Spinal cord (tissue), 10 donors: ENCODE measurements at places on chromosomes 5 and 9. TPM values are rescaled to one million over a fixed set of nuclear protein-coding genes. Genes with fewer than 3 reads are reported as not detected.
A peak's percentile ranks its signal among the peaks of the same experiment; 100 is the strongest.

ANKRD31 gene
- 0.51 TPM for polyA plus RNA-seq

DNA sequence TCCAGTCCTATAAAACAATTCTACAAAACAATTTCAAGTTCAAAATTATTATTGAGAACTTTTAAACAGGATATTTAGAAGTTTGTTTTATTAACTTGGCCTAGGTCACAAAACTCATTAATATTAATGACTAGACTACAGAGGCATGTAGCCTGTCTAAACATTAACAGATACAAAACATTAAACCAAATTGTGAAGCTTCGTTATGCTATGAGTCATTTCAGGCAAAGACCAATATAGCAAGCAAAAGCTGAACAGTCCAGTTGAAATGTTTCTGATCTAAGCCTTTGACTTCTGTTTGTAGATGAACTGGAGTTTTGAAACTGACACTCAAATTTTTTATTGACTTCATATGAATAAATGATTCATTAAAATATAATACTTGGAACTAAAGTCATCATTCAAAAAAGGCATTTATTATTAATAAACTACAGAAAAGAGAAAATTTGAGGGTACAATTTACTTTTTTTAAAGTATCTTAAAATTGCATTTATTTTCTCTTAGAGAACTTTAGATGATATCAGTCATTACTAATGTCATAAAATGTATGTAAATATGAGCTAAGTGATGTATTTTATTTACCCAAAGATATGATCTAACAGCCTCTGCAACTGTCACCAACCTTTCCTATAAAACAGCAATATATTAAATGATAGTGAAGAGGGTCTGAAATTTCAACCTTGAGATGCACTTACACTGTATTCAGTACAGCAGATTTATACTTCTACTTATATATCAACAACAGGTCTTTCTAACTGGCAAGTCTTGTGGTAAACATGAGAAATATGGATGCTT is 188.8 kb downstream of the COMMD10 start:
- no peak for DNase-seq

RAD50 gene
- 22.0 TPM for polyA plus RNA-seq

DNA sequence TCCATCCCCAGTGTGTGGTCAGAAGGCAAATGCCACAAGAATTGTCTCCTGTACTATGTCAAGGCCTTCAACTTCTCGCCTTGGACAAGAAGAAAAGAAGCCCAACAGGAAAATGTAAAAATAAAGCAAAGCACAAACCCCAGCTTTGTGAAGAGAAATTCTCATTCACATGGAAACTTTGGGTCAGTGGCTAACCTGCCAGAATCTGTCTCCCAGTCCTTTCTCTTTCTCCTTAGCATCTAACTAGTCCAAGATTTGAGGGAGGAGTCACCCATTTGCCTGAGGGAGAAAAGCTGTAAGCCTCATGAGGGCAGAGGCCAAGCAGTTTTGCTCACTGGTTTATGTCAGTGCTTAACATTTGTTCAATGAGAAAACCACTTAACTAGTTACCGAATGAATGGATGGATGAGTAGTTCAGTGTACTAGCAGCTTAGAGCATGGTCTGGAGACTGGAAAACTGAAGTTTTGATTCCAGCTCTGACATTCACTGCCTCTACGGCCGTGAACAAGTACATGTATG is 36.0 kb downstream of the ADAM19 start:
- no peak for DNase-seq

GRCh38 chr9:106074006-106074405 is 379.7 kb downstream of the TMEM38B start:
- no peak for DNase-seq

DNA sequence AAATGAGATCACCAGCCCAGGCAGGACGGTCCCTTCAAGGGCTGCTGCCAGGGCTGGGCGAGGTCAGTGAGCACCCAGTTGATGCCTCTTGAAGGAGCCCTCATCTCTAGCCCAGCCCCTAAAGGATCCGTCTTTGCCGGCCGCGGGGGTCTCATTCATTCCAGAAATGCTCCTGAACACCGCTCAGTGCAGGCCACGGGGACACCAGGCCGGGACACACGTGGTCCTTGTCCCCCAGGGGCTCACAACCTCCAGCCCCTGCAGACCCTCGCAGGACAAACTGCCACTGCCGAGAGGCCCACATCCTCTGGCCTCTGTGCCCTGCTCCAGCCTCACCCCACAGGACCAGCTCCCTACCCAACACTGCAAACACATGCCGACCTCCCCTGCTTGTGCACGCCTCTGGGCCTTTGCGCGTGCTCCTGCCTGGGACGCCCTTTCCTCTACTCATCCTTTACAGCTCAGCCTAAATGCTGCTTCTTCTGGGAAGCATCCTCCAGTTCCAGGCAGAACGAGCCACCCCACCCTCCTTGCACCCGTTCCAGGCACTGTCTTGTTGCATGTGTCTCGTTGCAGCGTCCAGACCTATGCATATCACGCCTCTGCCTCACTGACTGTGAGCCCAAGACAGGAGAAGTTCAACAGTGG is 10.3 kb upstream of the LAMC3 start:
- no peak for DNase-seq

DNA sequence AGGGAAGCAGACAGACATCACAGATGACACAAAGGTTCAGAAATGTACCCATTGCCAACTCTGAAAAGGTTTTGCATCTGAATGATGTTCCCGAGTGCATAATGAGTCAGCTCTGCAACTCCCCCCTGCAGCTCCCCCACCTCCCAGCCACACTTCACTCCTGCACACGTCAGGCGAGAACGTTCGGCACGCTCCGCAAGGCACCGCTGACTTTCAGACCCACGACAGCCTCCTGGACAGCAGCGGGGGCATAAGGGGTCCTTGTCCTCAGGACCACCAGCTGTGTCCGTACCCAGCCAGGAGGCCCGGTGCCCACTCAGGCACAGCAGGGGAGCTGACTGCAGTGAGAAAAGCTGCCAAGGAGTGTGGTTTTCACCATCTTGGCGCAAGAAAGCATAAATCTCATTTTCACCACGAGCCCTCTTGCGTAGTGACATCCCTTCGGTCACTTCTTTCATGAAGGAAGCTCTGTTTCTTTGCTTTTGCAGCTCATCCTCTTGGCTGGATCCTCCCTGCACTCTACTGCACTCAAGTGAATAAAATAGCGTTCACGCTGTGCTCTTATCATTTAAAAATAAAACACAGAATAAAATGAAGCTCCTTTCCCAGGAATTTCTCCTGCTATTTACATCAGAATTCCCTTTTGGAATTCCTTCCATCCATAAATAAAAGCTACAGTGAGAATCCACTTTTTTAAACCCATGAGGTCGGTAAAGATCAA is 9.9 kb downstream of the GFPT2 start:
- no peak for DNase-seq

CRAT gene
- 65.9 TPM for polyA plus RNA-seq

DNA sequence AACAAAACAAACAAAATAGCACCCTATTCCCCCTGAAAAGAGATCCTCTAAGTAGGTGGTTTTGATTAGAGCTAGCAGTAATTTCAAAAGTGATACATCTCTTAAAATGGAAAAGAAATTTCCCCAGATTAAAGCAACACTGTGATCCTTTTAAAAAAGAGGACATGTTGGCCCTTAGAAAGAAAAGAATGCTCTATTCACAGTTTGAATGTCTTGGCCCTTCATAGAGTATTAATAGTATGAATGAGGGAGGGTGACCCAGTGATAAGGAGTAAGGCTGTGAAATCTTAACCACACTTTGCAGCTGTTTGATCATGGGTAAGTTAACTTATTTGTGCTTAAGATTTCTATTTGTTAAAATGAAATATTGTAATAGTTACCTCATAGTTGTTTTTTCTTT is 467.7 kb upstream of the MEF2C start:
- no peak for DNase-seq

DNA sequence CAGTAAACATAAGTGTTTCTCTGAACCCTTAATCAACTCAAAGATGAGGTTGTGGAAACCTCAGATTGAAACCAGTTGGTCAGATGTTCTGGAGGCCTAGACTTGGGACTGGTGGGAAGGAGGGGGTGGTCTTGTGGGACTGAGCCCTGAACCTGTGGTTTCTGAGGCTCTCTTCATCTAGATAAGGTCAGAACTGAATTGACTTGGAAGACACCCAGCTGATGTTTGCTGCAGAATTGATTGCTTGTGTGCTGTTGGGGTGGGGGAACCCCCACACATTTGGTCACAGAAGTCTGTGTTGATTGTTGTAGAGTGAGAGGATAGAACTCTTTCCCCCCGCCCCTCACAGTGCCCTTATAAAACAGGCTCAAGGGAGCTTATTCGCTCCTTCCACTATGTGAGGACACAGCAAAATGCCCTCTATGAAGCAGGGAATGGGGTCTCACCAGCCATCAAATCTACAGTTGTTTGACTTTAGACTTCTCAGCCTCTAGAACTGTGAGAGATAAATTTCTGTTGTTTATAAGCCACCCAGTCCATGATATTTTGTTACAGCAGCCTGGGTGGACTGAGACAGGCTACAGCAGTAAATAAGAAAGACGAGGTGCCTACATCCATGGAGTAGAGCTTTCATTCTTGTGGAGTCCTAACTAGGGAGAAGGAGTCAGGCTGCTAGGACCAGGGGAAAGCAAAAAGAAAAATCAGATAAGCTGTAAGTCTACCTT is 25.7 kb upstream of the UGCG start:
- DNase-seq = no peak

ORM2 gene
- polyA plus RNA-seq = 0.29 TPM

DNA sequence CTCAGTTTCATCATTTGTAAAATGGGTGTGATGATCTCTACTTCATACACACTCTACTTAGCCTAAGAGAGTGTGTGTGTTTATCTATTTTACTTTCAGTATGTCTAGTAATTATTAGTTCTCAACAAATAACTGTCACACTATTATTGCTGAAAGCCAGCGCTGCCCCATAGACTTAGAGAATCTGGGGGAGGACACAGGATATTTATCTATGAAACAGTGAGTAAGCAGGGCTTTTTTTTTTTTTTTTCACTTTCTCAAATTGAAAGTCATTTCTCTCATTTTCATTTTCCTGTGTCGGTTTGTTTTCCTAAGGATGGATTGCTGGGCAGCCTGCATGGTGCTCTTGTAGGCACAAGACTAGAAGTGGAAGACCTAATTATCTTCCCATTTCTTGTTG is 248.4 kb upstream of the RPS23 start:
- no peak for DNase-seq

FCHO2 gene
- polyA plus RNA-seq = 18.2 TPM

DNA sequence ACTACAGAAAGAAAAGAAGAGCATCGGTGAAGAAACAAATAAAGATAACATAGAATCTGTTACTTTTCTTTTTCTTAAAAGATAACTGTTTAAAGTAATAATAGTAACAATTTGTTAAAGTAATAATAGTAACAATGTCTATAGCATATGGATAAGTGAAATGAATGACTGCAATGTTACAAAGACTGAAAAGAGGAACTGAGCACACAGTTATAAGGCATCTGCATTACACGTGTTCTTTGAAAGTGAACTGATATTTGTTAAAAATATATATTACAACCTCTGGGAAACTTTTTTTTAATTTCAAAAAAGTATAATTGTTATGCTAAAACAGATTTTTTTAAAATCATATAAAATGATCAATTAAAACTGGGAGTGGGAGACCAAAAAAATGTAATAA is 88.4 kb upstream of the FST start:
- no peak for DNase-seq

DNA sequence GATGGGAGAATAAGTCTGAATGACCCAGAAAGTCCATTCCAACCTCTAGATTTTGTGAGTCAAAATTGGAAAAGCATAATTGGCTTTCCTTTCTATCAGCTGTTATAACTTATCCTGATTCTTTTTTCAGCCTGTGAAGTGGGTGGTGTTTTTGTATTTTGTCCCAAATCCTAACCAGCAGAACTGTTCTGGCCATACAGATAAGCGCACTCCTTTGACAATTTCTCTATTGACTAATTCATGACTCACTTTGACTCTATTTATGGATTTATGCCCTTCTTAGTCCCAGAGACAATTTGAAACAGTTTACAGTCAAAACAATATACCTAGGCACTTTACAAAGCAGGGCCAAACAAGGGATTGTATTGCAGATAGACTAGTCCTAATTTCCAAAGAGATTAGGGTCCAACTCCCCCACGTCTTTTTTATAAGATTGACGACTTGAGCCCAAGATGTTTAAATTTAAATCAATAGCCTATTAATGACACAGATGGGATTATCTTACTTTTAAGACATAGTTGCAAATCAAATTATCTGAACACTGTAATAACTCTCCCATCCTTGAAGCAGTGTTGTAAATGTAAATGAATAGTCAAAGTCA is 301.7 kb upstream of the SEMA6A start:
- no peak for DNase-seq

DNA sequence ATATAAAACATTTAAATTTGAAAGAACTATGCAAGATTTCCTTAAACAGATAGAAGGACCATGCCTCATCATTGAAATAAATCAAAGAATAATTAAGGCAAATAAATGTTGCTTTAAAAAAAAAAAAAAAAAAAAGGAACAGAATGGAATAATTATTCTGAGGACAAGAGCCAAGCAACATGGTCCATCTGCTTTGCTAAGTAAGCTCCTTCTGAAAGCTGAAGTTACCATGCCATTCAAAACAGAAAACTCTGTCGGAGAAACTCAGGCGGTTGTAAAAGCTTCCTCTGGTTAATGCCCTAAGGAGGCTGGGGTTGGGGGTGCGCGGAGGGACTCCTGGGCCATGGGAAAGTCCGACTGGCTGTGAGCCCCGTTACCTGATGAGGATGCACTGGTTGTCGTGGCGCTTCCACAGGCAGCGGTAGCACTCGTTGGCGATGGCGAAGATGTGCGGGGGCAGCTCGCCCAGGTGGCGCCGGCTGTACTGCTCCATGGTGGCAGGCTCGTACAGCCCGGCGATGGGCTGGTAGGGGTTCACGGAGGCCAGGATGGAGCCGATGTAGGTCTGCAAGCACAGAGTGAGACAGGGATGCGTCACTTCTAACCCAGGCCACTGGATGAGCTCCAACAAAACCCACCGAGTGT is 141.7 kb downstream of the MYO10 start:
- no peak for DNase-seq

DNA sequence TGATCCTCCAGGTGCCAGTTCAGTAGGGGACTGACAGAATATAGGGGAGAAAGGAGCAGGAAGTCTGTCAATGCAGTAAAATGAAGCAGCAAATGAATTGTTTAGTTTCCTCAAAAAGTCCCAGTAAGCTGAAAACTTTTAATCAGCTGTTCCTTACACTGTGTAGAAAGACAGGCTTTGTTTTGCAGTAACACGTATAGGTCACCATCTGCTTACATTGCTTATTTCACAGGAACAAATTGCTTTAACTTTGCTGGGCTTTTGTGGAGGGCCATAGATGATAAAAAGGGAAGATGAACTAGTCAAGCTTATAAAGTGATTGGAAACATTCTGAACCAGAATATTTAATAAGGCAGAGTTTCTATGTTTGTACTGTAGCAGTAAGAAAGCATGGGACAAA is 331.3 kb upstream of the RFX3 start:
- DNase-seq = peak; percentile 46

SPINK13 gene
- 0.30 TPM for polyA plus RNA-seq

CDC20B gene
- polyA plus RNA-seq = 0.17 TPM

PTGES gene
- 7.8 TPM for polyA plus RNA-seq

DNA sequence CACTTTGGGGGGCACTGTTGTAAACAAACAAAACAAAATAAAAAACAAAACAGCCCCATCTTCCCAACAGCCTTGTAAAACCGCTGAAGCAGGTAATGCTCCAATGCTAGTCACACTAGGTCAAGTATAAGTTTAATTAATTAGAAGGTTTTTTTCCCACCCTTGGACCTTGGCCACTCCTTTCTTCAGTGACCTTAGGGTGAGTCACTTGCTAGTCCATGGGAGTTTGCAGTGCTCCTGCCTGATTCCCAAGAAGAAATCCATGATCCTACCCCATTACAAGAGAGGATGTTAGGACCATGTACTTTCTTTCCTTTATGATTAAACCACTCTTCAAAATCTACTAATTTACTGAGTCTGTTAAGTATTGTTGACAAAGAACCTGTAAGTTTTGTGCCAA is 192.2 kb upstream of the CDKN2B start:
- no peak for DNase-seq

- DNase-seq = no peak
Measured at GRCh38 chr9:78118742-78119473, 87.3 kb upstream of the GNAQ start.
